ENCODE measurements at places on chromosomes 11 and 22. TPM values are rescaled to one million over a fixed set of nuclear protein-coding genes. Genes with fewer than 3 reads are reported as not detected.

OR52I2 gene
- not detected for total RNA-seq

TUB gene
- 9.6 TPM for total RNA-seq

PLAAT2 gene
- not detected for total RNA-seq

HEPN1 gene
- total RNA-seq = not detected

EMSY gene
- total RNA-seq = 11.6 TPM

MYEOV gene
- 1.2 TPM for total RNA-seq

OR56A4 gene
- total RNA-seq = not detected

C11orf87 gene
- not detected for total RNA-seq

CNTF gene
- total RNA-seq = 0.77 TPM

SBF2 gene
- total RNA-seq = 95.9 TPM

DNA sequence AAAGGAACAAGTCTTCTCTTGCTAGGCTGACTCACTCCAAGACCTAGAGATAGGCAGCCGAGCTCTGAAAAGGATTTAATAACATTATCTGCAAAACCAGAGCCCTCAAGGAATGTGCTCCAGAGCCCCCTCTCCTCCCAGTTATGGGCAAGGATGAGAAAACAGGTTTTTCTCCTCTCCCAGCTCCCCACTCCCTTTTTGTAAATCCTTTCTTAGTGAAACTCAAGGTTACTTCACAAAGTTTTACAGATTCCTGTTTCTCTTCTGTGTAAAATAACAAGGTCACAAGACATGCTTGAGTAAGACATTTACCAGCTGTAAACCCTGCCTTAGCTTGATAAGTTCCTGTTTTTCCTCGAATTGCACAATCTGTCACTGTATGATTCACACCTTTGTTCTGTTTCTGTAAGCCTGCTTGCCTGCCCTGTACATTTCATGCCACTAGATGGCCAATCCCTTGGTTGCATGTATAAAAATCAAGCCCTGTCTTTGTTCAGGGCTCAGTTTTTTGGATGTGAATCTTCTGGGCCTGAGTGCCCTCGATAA is 489.4 kb downstream of the KCNA4 start:
- H3K4me1 ChIP-seq = no peaks in the 10 kb centered on the region
- H3K27ac ChIP-seq = no peak overlapping the region
- no peaks in the 10 kb centered on the region for H3K27me3 ChIP-seq
- peak; percentile 22 for DNase-seq
- H3K36me3 ChIP-seq = no peaks in the 10 kb centered on the region

DNA sequence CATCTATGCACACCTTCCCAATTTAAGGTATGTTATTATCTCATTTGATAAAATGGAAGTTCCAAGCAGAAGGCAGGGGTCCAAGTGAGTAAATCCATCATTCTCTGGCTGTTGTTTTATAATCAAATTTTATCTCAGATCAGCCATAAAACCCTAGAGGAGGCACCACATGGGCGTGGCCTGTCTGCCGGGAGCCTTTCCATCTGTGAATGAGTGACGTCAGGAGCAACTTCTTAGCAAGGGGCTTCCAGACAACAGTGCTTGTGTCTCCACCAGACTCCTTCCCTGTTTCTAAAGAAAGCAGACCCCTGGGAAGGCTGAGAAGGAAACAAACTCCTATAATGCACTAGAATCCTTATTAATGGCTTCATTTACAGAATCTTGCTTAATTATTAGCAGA is 13.5 kb downstream of the SEZ6L start:
- no peaks in the 10 kb centered on the region for H3K36me3 ChIP-seq
- H3K4me3 ChIP-seq = no peak overlapping the region
- no peak overlapping the region for H3K27ac ChIP-seq
- H3K27me3 ChIP-seq = no peaks in the 10 kb centered on the region
- H3K4me1 ChIP-seq = no peaks in the 10 kb centered on the region

DNA sequence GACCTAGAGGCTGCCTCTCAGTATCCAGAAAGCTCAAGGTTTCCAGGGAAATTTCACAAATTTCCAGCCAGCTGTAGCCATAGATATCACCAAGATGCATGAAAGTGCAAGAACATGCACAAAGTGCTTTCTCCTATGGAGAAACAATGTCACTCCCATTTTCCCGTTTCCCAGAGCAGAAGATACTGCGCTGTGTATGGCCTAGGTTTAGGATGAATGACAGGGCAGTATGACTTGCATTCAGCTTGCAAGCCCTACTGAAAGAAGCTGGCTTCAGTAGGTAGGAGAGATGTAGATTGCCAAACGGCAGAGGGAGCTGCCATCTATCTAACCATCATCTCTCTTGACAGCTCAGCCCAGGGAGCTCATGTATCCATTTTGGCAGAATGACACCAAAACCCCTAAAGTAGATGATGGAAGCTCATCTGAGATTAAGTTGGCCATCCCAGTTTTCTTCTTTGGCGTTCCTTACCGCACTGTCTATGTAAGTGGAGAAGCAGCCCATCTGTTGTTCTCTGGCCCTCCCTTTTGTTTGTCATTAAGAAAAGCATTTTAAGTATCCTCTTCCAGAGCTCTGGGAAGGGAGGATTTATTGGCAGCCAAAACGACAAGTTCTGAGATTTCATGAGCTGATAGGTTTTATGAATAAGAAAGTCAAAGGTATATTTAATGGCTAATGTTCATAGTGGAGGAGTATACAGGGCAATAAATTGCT is 4.6 kb downstream of the TECTA start:
- no peaks in the 10 kb centered on the region for H3K4me1 ChIP-seq
- no peak for DNase-seq
- H3K27ac ChIP-seq = no peak overlapping the region
- no peak overlapping the region for H3K4me3 ChIP-seq

GRCh38 chr22:33570110-33570509 is 350.2 kb downstream of the LARGE1 start:
- no peaks in the 10 kb centered on the region for H3K4me1 ChIP-seq
- DNase-seq = no peak
- H3K4me3 ChIP-seq = no peak overlapping the region
- no peaks in the 10 kb centered on the region for H3K27me3 ChIP-seq
- no peaks in the 10 kb centered on the region for H3K36me3 ChIP-seq

- H3K27ac ChIP-seq = peak overlapping the region; percentile 79
- H3K27me3 ChIP-seq = no peaks in the 10 kb centered on the region
- peaks cover 8% of the 10 kb centered on the region for H3K4me1 ChIP-seq
- peak; percentile 99 for DNase-seq
- H3K4me3 ChIP-seq = no peak overlapping the region
- no peaks in the 10 kb centered on the region for H3K36me3 ChIP-seq
Measured at GRCh38 chr22:31055635-31056159, 25.4 kb upstream of the SMTN start.

DNA sequence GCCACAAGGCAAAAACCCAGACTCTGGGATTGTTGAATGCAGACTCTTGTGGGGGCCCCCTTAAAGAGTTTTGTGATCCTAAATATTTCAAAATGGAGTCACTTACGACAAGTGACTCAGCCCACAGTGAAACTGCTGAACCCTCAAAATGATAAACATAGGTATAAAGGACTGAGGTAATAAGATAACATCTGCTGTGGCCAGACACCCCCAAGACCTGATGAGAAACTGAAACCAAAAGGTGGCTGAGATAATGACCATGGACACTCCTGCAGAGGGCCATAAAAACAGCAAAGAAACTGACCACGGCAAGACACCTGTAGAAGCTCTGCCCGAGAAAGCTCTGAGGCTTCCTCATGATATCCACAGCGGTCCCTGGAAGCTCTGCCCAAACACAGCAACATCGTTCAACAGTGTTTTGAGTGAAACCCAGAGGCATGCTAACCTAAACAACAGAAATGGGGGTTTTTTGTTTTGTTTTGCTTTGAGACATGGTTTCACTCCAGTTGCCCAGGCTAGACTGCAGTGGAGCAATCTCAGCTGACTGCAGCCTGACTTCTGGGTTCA is 1.6 kb upstream of the PLAAT4 start:
- H3K36me3 ChIP-seq = no peaks in the 10 kb centered on the region
- H3K4me1 ChIP-seq = peaks cover 14% of the 10 kb centered on the region
- H3K27me3 ChIP-seq = no peaks in the 10 kb centered on the region
- no peak overlapping the region for H3K4me3 ChIP-seq
- no peak overlapping the region for H3K27ac ChIP-seq

GRCh38 chr11:117090111-117090706 is 8.0 kb downstream of the SIK3 start:
- H3K27me3 ChIP-seq = no peaks in the 10 kb centered on the region
- H3K27ac ChIP-seq = no peak overlapping the region
- H3K4me1 ChIP-seq = peaks cover 2% of the 10 kb centered on the region
- peak; percentile 38 for DNase-seq
- H3K4me3 ChIP-seq = no peak overlapping the region

- H3K27me3 ChIP-seq = peaks cover 6% of the 10 kb centered on the region
- DNase-seq = no peak
- H3K4me1 ChIP-seq = no peaks in the 10 kb centered on the region
- H3K4me3 ChIP-seq = no peak overlapping the region
- no peaks in the 10 kb centered on the region for H3K36me3 ChIP-seq
Measured at GRCh38 chr11:75514596-75514995, 11.1 kb downstream of the GDPD5 start.

GRCh38 chr22:46855681-46856080 is 93.2 kb downstream of the TBC1D22A start:
- no peak for DNase-seq
- no peaks in the 10 kb centered on the region for H3K4me1 ChIP-seq
- H3K36me3 ChIP-seq = peaks cover under 1% of the 10 kb centered on the region
- H3K4me3 ChIP-seq = no peak overlapping the region
- no peaks in the 10 kb centered on the region for H3K27me3 ChIP-seq
- H3K27ac ChIP-seq = no peak overlapping the region

DNA sequence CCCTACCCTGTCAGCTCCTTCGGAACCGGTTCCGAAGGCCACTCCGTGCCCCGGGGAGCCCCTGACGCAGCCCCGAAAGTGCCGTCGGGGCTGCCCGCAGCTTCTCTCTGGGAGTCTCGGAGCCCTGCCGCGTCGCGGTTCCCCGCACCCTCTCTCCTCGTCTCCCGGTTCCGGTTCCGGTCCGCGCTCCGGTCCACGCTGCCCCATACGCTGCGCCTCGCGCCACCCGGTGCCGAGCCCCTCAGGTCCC is 618 bp downstream of the MTA2 start:
- H3K4me1 ChIP-seq = peaks cover 6% of the 10 kb centered on the region
- H3K4me3 ChIP-seq = peak overlapping the region; percentile 90
- no peaks in the 10 kb centered on the region for H3K27me3 ChIP-seq
- peak overlapping the region; percentile 92 for H3K27ac ChIP-seq
- DNase-seq = no peak
- H3K36me3 ChIP-seq = peaks cover 21% of the 10 kb centered on the region

DNA sequence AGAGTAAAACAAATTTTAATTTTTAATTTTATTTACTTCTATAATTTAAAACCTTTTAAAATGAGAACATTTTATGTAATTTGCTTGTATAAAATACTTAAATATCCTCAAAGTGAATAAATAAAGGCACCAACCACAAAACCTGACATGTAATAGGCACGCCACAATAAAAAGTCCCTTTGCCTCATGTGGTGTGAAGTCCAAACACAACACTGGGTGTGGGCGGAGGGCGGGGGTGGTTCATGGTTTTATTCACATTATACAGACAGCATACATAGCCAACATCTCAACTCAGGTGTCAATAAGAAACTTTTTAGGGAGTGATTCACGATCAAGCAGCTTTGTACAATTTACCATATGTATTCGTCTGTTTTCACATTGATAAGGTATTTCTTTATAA is 107.9 kb downstream of the ANO3 start:
- DNase-seq = no peak
- H3K27me3 ChIP-seq = no peaks in the 10 kb centered on the region
- H3K36me3 ChIP-seq = no peaks in the 10 kb centered on the region
- H3K4me3 ChIP-seq = no peak overlapping the region
- H3K4me1 ChIP-seq = no peaks in the 10 kb centered on the region
- no peak overlapping the region for H3K27ac ChIP-seq

DNA sequence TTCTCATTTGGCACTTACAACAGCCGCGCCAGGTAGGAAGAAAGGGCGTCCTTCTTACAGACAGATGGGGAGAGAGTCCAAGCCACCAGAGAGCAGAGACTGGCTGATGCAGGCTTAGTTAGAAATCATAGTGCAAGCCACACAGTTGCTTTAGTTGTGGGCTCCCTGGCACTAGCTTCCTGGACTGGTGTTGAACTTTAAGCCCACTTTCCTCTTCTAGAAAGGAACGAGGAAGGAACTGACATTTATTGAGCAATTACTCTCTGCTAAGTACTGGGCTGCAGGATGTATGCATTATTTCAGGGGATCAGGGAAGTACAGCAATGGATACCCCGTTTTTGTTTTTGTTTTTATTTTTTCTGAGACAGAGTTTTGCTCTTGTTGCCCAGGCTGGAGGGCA is 3.0 kb downstream of the BACE1 start:
- no peak overlapping the region for H3K27ac ChIP-seq
- no peaks in the 10 kb centered on the region for H3K27me3 ChIP-seq
- no peaks in the 10 kb centered on the region for H3K36me3 ChIP-seq
- no peak for DNase-seq
- H3K4me3 ChIP-seq = no peak overlapping the region
- peaks cover 8% of the 10 kb centered on the region for H3K4me1 ChIP-seq

DNA sequence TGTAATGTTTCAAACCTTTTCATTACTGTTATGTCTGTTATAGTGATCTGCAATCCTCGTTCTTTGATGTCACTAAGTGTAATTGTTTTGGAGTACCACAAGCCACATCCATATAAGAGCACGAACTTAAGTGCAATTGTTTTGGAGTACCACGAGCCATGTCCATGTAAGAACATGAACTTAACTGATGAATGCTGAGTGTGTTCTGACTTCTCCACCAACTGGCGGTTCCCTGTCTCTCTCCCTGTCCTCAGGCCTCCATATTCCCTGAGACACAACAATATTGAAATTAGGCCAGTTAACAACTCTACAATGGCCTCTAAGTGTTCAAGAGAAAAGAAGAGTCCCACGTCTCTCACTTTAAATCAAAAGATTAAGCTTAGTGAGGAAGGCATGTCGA is 23.5 kb downstream of the TESMIN start:
- H3K36me3 ChIP-seq = no peaks in the 10 kb centered on the region
- H3K4me1 ChIP-seq = no peaks in the 10 kb centered on the region
- H3K27me3 ChIP-seq = peaks cover 19% of the 10 kb centered on the region
- DNase-seq = peak; percentile 61

GRCh38 chr11:62233730-62234129 is 8.3 kb upstream of the SCGB1D2 start:
- no peak for DNase-seq
- no peak overlapping the region for H3K4me3 ChIP-seq
- peaks cover 4% of the 10 kb centered on the region for H3K27me3 ChIP-seq
- no peak overlapping the region for H3K27ac ChIP-seq
- H3K36me3 ChIP-seq = no peaks in the 10 kb centered on the region

- H3K4me1 ChIP-seq = no peaks in the 10 kb centered on the region
- H3K4me3 ChIP-seq = no peak overlapping the region
- H3K27ac ChIP-seq = no peak overlapping the region
- no peak for DNase-seq
- H3K27me3 ChIP-seq = no peaks in the 10 kb centered on the region
- no peaks in the 10 kb centered on the region for H3K36me3 ChIP-seq
Measured at GRCh38 chr11:92759571-92760214, 209.8 kb upstream of the MTNR1B start.

DNA sequence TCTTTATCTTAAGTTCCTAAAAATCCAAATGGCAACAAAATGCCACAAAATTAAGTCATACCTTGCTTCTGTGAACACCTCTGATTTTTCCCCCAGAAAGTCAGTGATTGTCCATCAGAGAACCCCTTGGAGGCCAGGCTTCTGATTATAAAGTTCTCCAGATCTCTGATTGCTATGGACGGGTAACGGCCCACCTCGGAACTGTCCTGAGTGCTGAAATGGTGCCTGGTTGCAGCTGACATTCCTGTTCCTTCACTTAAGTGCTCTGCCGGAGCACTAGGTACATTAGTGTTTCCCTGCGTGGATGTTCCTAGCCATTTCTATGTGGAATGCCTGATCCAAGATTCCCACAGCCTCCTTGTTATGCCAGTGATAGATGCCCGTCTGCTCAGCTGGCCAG is 85.0 kb downstream of the CHST1 start:
- peak; percentile 25 for DNase-seq
- no peaks in the 10 kb centered on the region for H3K4me1 ChIP-seq
- no peaks in the 10 kb centered on the region for H3K27me3 ChIP-seq
- no peak overlapping the region for H3K27ac ChIP-seq
- no peak overlapping the region for H3K4me3 ChIP-seq

All from fibroblast of lung (primary cell).